ENCODE measurements at places on chromosomes 5 and 9. TPM values are rescaled to one million over a fixed set of nuclear protein-coding genes. Genes with fewer than 3 reads are reported as not detected.

DNA sequence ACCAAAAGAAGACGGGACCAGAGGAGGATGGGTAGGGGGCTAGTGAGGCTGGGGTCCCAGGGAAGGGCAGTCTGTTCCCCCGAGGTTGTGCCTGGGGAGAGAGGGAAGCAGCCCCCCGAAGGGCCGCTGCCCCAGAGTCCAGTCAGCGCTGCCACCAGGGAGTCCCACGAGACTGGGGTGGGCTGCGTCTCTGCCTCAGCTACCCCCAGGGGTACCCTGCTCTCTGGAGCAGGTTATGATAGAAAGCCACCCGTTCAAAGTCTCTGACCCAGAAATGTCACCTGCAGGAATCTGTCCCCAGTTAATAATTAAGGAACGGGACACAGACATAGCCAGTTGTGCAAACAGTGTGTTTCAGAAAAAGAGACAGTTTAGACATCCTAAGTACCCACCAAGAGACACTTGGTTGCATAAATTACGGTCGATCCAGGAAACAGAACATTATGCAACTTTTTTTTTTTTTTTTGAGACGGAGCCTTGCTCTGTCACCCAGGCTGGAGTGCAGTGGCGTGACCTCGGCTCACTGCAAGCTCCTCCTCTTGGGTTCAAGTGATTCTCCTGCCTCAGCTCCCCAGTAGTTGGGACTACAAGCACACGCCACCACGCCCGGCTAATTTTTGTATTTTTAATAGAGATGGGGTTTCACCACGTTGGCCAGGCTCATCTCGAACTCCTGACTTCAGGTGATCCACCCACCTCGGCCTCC is 10.7 kb upstream of the AGPAT2 start:
- no peak overlapping the region for H3K4me3 ChIP-seq
- H3K27ac ChIP-seq: no peak overlapping the region

GRCh38 chr9:33229359-33230114 is 10.4 kb upstream of the SPINK4 start:
- DNase-seq: no peak
- no peak overlapping the region for H3K27ac ChIP-seq
- no peaks in the 10 kb centered on the region for H3K36me3 ChIP-seq
- H3K4me3 ChIP-seq: no peak overlapping the region
- no peaks in the 10 kb centered on the region for H3K27me3 ChIP-seq

STC2 gene
- total RNA-seq: not detected

- no peaks in the 10 kb centered on the region for H3K36me3 ChIP-seq
- no peaks in the 10 kb centered on the region for H3K27me3 ChIP-seq
Measured at GRCh38 chr9:16705111-16705604, 165.3 kb downstream of the BNC2 start.

HDHD3 gene
- 11.3 TPM for total RNA-seq

DNA sequence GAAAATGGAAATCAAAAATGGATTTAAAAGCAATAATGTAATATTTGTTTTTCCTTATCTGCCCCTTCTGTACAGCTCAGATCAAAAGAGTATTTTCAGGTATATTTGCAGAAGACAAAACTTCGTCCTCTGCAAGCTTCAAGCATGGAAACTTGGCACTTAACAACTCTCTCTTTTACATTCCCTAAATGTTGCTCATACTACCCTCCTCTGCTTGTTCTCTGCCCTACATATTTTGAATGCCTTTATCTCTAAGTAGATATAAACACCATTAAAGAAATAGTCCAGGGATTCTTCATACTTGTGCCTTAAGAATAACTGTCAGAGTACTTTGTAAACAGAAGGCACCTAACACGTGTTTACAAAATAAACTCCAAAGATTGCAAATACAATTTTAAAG is 19.2 kb upstream of the SMC2 start:
- H3K4me1 ChIP-seq: no peaks in the 10 kb centered on the region
- no peak overlapping the region for H3K27ac ChIP-seq
- no peak overlapping the region for H3K4me3 ChIP-seq
- H3K27me3 ChIP-seq: no peaks in the 10 kb centered on the region
- H3K36me3 ChIP-seq: no peaks in the 10 kb centered on the region

DNA sequence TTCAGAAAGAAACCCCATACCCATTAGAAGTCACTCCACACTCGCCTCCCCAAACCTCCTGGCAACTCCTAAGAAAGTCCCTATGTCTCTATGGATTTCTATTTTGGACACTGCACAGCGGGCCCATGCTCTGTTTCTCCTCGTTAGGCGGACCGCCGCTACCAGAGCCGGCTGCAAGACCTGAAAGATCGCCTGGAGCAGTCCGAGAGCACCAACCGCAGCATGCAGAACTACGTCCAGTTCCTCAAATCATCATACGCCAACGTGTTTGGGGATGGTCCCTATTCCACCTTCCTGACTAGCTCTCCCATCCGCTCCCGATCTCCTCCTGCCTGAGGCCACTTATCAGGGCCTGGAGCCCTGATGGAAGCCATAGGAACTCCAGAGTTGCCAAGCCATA is 4.6 kb upstream of the GLE1 start:
- no peak overlapping the region for H3K27ac ChIP-seq
- H3K36me3 ChIP-seq: no peaks in the 10 kb centered on the region
- H3K4me1 ChIP-seq: no peaks in the 10 kb centered on the region
- H3K4me3 ChIP-seq: no peak overlapping the region

GRCh38 chr5:66171349-66172344 is 27.5 kb downstream of the SREK1 start:
- H3K27me3 ChIP-seq: no peaks in the 10 kb centered on the region
- peaks cover 29% of the 10 kb centered on the region for H3K36me3 ChIP-seq
- DNase-seq: peak; percentile 69
- peak overlapping the region; percentile 43 for H3K27ac ChIP-seq

DNA sequence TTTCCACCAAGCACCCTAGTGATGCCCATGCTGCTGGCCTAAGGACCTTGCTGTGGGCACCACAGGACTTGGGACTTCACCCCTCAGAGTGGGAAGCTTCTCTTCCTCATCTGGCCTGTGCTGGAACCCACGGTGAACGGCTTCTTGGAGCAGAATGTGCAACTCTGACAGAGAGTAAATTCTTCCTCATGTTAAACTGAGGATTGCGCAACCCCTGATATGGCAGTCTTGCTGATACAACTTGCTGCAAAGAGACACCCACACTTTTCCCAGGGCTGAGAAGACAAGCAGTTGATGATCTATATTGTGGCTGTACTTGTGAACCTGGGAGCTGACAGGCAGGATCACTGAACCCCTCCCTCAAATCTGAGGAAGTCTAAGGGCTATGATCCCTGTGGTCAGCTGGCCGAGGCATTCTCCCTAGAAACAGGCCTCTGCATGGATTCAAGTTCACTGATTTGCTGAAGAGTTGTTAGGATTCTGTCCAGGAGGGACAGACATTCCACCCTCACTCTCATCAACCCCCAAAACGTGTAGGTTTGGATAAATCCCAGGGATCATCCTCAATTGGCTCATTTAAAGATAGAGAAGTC is 307.2 kb downstream of the MTRR start:
- no peaks in the 10 kb centered on the region for H3K4me1 ChIP-seq
- no peak for DNase-seq
- no peaks in the 10 kb centered on the region for H3K36me3 ChIP-seq
- no peaks in the 10 kb centered on the region for H3K27me3 ChIP-seq
- no peak overlapping the region for H3K4me3 ChIP-seq

DNA sequence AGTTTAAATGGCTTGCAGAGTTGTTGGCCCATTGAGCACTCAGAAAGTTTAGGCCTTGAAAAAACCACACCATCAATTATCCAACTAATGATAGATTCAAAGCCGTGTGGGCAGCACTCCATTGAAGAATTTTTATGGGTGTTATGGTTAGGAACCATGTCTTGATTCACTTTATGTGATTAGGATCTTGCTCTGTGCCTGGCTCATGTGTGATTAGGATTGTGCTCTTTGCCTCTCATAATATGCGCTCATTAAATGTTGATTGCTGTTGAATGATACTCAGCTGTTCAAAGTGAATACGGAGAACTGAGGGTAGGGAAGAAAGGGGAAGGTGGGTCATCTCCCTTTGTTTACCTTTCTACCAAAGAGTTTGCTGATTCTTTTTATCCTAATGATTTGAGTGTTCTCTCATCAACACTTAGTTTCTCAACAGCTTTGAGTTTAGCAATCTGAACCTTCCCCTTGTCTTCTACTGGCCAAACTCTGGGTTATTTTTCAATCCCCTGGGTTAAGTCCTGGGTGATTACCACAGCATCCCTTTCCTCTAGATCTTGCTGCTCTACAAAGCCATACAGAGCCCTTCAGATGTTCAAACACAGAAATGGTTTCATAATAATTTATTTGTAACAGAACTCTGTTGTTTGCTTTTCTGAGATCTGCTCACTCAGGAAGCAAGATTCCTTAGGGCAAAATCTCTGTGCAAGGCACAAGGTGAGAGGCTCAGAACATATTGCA is 668.8 kb upstream of the RGMB start:
- H3K27ac ChIP-seq: no peak overlapping the region
- H3K36me3 ChIP-seq: no peaks in the 10 kb centered on the region
- H3K4me1 ChIP-seq: no peaks in the 10 kb centered on the region
- DNase-seq: no peak
- no peaks in the 10 kb centered on the region for H3K27me3 ChIP-seq

DNA sequence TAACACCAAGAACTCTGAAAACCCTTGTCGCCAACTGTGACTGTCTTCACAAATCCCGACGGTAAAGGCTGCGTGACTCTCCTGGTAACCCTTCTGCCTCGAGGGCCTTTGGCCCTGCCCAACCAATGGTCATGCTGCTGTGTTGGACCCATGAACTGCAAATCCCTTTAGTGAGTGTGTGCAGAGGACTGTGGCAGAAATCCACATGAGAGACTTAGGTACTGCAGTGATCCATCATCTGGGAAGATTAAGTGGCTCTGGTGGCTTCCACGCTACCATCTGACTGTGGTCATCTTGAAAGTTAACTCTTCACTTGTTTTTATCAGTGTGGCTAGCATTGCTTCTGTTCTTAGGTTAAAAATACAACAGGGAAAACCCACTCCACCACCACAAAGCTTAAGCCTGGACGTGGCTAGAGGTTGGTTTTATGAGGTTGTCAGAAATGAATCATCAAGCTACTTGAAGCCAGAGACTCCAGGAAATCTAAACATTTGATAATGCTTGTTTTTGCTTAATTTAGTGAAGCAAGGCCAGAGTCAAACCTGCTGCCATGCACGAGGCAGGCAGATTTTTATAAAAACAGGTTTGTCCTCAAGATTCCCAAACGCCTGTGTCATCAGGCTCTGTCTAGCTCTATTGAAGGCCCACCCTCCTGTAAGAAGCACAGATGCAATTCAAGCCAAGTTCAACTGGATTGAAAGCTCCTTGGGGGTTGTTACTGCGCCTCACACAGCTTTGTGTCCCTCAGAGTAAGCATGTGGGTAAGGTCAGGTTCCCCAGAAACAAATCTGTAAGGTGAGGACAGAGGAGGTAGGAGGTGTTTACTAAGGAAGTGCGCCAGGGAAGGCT is 52.7 kb upstream of the ERCC6L2 start:
- no peak for DNase-seq
- H3K4me3 ChIP-seq: no peak overlapping the region
- no peaks in the 10 kb centered on the region for H3K36me3 ChIP-seq
- no peak overlapping the region for H3K27ac ChIP-seq

BTNL8 gene
- total RNA-seq: not detected

MCC gene
- 2.2 TPM for total RNA-seq

DNA sequence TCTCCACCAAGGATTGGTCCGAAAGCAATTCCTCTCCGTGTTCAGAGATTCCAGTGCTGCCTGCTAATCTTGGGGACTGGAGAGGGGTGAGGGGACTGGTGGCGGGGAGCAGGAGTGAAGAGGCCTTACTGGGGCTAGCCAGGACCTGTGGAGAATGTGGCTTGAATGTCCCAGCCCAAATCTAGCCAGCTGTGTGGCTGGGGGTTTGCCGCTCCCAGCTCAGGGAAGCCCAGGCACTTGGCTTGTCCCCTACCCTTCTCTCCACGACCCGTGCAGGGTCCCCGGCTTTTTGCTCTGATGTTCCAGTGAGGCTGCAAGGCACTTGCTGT is 2.4 kb downstream of the N4BP3 start:
- H3K27me3 ChIP-seq: no peaks in the 10 kb centered on the region
- H3K36me3 ChIP-seq: no peaks in the 10 kb centered on the region
- no peak overlapping the region for H3K27ac ChIP-seq

- no peaks in the 10 kb centered on the region for H3K27me3 ChIP-seq
- no peak overlapping the region for H3K27ac ChIP-seq
- peaks cover 4% of the 10 kb centered on the region for H3K4me1 ChIP-seq
- no peak for DNase-seq
Measured at GRCh38 chr5:108303611-108304010, 78.3 kb downstream of the FBXL17 start.

- H3K4me1 ChIP-seq: no peaks in the 10 kb centered on the region
- H3K27me3 ChIP-seq: no peaks in the 10 kb centered on the region
- no peak for DNase-seq
- no peak overlapping the region for H3K27ac ChIP-seq
- no peak overlapping the region for H3K4me3 ChIP-seq
Measured at GRCh38 chr5:169762338-169763095, 125.4 kb downstream of the DOCK2 start.

OR1J2 gene
- 0.69 TPM for total RNA-seq

HAND1 gene
- not detected for total RNA-seq

GRCh38 chr5:174344335-174344734 is 298.8 kb downstream of the NSG2 start:
- H3K27ac ChIP-seq: no peak overlapping the region
- H3K4me3 ChIP-seq: no peak overlapping the region
- H3K4me1 ChIP-seq: no peaks in the 10 kb centered on the region
- no peaks in the 10 kb centered on the region for H3K36me3 ChIP-seq

- no peak overlapping the region for H3K4me3 ChIP-seq
- peaks cover 15% of the 10 kb centered on the region for H3K36me3 ChIP-seq
- peaks cover 4% of the 10 kb centered on the region for H3K4me1 ChIP-seq
- H3K27ac ChIP-seq: no peak overlapping the region
- no peak for DNase-seq
- no peaks in the 10 kb centered on the region for H3K27me3 ChIP-seq
Measured at GRCh38 chr5:886036-886435, 6.6 kb downstream of the BRD9 start.

- H3K36me3 ChIP-seq: no peaks in the 10 kb centered on the region
- no peak for DNase-seq
- no peak overlapping the region for H3K4me3 ChIP-seq
- peaks cover 4% of the 10 kb centered on the region for H3K4me1 ChIP-seq
- no peaks in the 10 kb centered on the region for H3K27me3 ChIP-seq
- no peak overlapping the region for H3K27ac ChIP-seq
Measured at GRCh38 chr9:121559183-121559582, 59.5 kb upstream of the GGTA1 start.

- H3K4me3 ChIP-seq: no peak overlapping the region
- H3K36me3 ChIP-seq: no peaks in the 10 kb centered on the region
- no peak overlapping the region for H3K27ac ChIP-seq
Measured at GRCh38 chr5:53569453-53569852, 9.0 kb downstream of the NDUFS4 start.

All from naive thymus-derived CD4-positive, alpha-beta T cell (primary cell).